Neural crest cell (in vitro differentiated cells): ENCODE measurements at places on chromosomes 3 and 15.

GRCh38 chr15:73941449-73941848, 15.2 kb downstream of the LOXL1 start:
- H3K27me3 ChIP-seq = no peaks in the 10 kb centered on the region
- H3K4me1 ChIP-seq = peaks cover 37% of the 10 kb centered on the region

DNA sequence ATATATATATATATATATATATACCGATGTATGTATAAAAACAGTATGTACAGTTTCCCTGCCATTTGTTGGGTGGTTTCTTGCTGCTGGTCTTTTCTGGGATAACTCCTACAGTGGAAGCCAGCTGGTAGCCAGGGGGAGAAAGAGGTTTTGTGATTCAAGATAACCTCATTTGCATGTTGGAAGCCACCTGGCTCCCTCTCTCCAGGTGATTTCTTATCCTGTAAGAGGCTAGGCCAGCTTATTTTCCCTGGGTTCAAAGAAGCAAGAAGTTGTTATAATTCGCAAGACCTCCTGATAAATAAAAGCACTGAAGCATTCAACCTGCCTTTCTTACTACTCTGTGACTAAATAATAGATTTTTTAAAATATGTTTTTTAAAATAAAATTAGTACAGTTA, 443.3 kb downstream of the VGLL3 start:
- H3K4me3 ChIP-seq = no peak overlapping the region
- H3K4me1 ChIP-seq = no peaks in the 10 kb centered on the region
- no peak overlapping the region for H3K27ac ChIP-seq
- H3K27me3 ChIP-seq = no peaks in the 10 kb centered on the region

DNA sequence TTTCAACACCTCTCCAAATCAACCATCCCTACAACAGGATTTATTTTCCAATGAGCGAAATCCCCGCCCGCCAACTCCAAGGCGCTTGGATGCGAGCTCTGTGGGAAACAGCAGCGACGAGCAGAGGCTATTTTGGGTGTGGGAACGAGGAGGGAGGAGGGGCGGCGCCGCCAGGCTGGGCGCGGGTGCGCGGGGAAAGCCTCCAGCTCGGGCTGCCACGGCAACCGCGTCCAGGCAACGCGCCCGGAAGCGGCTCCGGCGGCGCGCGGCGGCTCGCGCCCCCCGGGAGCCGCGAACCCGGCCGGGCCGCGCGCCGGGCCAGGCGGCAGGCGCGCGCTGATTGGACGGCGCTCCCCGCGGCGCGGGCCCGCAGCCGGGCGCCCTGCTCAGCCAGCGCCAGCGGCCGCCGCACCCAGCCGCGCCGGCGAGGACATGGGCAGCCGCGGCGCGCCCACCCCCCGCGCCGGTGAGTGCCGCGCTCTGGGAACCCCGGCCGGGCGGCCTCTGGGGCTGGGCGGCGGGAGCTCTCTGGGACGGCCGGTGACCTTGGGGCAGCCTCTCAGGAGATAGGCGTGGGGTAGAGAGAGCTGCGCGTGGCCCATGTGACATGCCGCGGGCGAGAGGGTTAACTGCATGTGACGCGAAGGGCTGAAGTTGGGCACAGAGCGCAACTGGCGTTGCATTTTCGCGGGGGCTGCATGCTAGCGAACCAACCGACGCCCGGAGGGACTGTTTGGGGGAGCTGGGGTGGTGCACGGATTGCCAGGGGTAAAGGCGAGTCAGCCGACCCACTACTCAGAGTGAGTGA, at the start of gene FAM81A:
Gene FAM81A (plus strand): TSS at position 370 of the 808 bp plus-strand sequence. CDS start 20,441 bp downstream, outside the sequence.
- peaks cover 19% of the 10 kb centered on the region for H3K4me1 ChIP-seq
- no peaks in the 10 kb centered on the region for H3K36me3 ChIP-seq
- H3K27me3 ChIP-seq = peaks cover 63% of the 10 kb centered on the region

- H3K36me3 ChIP-seq = no peaks in the 10 kb centered on the region
- no peak for DNase-seq
- peaks cover 35% of the 10 kb centered on the region for H3K4me1 ChIP-seq
- H3K4me3 ChIP-seq = no peak overlapping the region
Measured at GRCh38 chr3:29452934-29453283, 172.0 kb downstream of the RBMS3 start.

- no peaks in the 10 kb centered on the region for H3K4me1 ChIP-seq
- DNase-seq = no peak
- no peak overlapping the region for H3K4me3 ChIP-seq
- no peak overlapping the region for H3K27ac ChIP-seq
- peaks cover 6% of the 10 kb centered on the region for H3K27me3 ChIP-seq
Measured at GRCh38 chr15:40832903-40833302, 4.4 kb upstream of the PPP1R14D start.

- peaks cover 20% of the 10 kb centered on the region for H3K4me1 ChIP-seq
- H3K36me3 ChIP-seq = peaks cover 28% of the 10 kb centered on the region
- peak overlapping the region; percentile 94 for H3K4me3 ChIP-seq
- no peak overlapping the region for H3K27ac ChIP-seq
- no peak for DNase-seq
- H3K27me3 ChIP-seq = peaks cover 2% of the 10 kb centered on the region
Measured at GRCh38 chr15:51969728-51970127, 1.9 kb downstream of the LEO1 start.

DNA sequence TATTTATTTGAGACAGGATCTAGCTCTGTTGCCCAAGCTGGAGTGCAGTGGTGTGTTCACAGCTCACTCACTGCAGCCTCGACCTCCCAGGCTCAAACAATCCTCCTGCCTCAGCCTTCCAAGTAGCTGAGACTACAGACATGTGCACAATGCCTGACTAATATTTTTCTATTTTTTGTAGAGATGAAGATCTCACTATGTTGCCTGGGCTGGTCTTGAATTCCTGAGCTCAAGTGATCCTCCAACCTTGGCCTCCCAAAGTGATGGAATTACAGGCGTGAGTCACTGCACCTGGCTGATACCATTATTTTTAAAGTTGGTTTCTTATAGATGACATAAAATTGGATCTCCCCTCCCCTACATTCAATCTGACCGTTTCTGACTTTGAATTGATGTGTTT, 139.5 kb upstream of the RGMA start:
- H3K4me1 ChIP-seq = peaks cover 3% of the 10 kb centered on the region
- peaks cover 7% of the 10 kb centered on the region for H3K36me3 ChIP-seq
- no peaks in the 10 kb centered on the region for H3K27me3 ChIP-seq
- no peak for DNase-seq

DNA sequence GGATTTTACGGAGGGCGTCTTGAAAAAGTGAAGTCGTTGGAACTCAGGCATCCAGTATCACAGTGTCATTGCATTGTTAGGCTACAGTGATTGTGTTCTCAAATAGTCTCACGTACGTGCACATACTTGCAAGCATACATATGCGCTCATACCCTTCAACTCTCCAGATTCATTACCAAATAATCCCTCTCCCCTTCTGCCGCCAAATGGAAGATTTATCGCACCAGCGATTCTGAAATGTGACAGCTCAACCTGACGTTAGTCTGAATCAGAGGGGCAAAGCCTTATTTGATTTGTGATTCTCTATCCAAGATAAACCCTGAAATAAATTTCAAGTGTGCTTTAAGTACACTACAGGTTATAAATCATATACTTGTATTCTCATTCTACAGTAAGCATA, 119.4 kb downstream of the GADL1 start:
- H3K27me3 ChIP-seq = no peaks in the 10 kb centered on the region
- H3K4me3 ChIP-seq = no peak overlapping the region
- H3K4me1 ChIP-seq = peaks cover 12% of the 10 kb centered on the region
- H3K36me3 ChIP-seq = no peaks in the 10 kb centered on the region

GRCh38 chr15:90869140-90869541, 753 bp downstream of the FURIN start:
- H3K36me3 ChIP-seq = no peaks in the 10 kb centered on the region
- no peak overlapping the region for H3K27ac ChIP-seq
- H3K27me3 ChIP-seq = no peaks in the 10 kb centered on the region
- DNase-seq = no peak

DNA sequence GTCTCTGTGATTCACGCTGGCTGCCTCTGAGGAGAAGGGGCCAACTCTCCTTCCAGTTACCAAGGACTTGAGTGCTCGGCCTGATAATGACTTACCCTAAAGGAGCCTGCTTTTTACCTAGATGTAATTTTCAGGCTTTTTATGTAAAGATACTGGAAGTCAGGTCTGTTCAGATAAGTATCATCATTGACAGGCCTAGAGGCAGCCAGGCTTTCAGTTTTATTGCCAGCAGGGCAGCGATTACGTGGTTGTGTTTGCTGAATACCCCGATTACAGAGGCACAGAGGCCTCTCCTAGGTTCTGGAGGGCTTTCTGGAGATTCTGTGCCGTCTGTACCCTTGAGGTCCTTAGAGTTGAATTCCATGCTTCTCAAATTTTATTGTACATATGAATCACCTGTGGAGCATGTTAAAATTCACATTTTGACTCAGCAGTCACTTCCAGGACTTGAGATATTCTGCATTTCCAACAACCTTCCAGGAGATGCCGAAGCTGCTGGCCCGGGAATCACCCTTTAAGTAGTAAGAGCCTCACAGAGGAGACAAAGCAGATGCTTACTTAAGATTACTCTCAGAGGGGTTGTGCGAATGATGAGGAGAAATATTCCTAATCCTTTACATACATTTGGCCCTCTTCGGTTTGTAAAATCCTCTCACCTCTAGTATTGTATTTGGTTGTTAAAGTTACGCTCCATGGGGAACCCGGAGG, 160.1 kb upstream of the BHLHE40 start:
- H3K4me1 ChIP-seq = peaks cover 9% of the 10 kb centered on the region
- H3K36me3 ChIP-seq = peaks cover 21% of the 10 kb centered on the region
- no peaks in the 10 kb centered on the region for H3K27me3 ChIP-seq
- DNase-seq = no peak
- no peak overlapping the region for H3K4me3 ChIP-seq

GRCh38 chr3:11410564-11410963, 138.4 kb downstream of the ATG7 start:
- peaks cover 55% of the 10 kb centered on the region for H3K36me3 ChIP-seq
- H3K27me3 ChIP-seq = no peaks in the 10 kb centered on the region
- no peak overlapping the region for H3K27ac ChIP-seq
- H3K4me3 ChIP-seq = no peak overlapping the region

DNA sequence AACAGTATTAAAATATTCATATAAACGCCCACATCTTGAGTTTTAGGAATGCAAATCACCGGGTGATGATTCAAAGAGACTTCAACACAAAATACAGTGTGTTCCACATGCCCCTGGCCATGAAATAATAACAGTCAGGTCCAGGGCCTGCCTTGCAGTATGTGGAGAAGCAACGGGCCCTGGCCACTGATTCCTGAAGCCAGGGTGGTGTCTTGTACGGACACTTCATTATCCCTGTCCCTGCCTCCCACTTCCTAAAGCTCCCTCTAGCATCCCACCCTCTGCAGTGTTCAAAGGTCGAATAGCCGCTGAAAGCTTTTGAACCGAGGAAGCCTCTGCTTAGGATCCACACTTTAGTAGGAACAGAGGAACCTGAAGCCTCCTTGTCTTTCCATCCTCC, 50.4 kb upstream of the PCSK6 start:
- no peak overlapping the region for H3K4me3 ChIP-seq
- H3K27me3 ChIP-seq = peaks cover 34% of the 10 kb centered on the region
- peaks cover 16% of the 10 kb centered on the region for H3K4me1 ChIP-seq
- H3K27ac ChIP-seq = no peak overlapping the region

DNA sequence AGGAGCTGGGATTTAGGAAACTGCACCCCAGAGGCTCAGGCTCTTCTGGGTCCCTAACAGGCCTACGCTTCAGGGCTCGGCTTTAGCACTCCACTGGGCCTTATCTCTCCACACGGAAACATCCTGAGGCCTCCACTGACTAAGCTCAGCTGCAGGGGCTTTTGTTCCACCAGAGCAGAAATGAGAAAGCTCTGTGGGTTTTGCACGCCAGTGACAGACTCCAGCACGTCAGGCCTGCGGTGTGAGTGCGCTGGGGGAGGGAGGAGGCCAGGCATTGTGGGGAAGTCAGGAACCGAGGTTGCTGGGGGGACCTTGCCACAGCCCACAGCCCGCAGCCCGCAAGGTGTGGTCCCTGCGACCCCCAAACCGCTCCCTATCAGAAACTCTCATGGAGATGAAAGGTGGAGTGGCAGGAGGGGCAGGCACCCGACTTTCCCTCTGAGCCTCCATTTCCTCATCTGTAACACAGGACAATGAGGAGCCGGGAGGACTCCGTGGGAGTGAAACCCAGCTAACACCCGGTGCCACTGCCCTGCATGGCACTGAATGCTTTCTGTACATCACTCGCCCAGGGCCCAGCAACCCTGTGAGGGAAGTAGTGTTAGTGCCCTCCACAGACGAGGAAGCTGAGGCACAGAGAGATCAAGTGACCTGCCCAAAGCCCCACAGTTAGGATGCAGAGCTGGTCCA, 106.5 kb downstream of the TPRA1 start:
- H3K27ac ChIP-seq = no peak overlapping the region
- DNase-seq = no peak
- H3K4me1 ChIP-seq = peaks cover 3% of the 10 kb centered on the region
- H3K4me3 ChIP-seq = no peak overlapping the region
- H3K27me3 ChIP-seq = no peaks in the 10 kb centered on the region

GRCh38 chr3:141828890-141829289, 47.6 kb upstream of the ATP1B3 start:
- H3K4me1 ChIP-seq = no peaks in the 10 kb centered on the region
- no peak for DNase-seq
- no peak overlapping the region for H3K4me3 ChIP-seq
- no peaks in the 10 kb centered on the region for H3K27me3 ChIP-seq
- H3K27ac ChIP-seq = no peak overlapping the region

- no peaks in the 10 kb centered on the region for H3K27me3 ChIP-seq
- H3K36me3 ChIP-seq = peaks cover 4% of the 10 kb centered on the region
- no peak overlapping the region for H3K4me3 ChIP-seq
- no peak for DNase-seq
Measured at GRCh38 chr15:93515256-93516051, 426.4 kb upstream of the RGMA start.

DNA sequence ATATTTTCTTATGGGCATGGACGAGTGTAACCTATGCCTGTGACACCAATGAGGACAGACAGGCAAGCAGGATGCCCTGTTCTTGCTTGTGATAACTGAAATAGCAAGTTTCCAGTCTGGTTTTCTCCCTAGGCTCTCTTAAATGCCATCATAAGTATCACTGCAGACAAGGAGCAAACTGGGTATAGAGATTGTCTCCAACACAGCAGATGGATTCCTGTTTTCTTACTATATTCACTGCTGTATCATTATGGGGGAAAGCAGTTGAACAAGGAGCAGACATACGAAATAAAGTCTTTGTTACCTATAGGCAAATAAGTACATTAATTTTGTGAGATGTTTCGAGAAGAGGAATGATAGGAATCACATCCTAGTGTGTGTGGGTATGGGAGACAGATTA, 178.0 kb upstream of the TBL1XR1 start:
- peaks cover 6% of the 10 kb centered on the region for H3K36me3 ChIP-seq
- H3K4me1 ChIP-seq = peaks cover 25% of the 10 kb centered on the region

- no peak overlapping the region for H3K4me3 ChIP-seq
- DNase-seq = no peak
- H3K4me1 ChIP-seq = no peaks in the 10 kb centered on the region
- no peak overlapping the region for H3K27ac ChIP-seq
- no peaks in the 10 kb centered on the region for H3K27me3 ChIP-seq
- peaks cover 25% of the 10 kb centered on the region for H3K36me3 ChIP-seq
Measured at GRCh38 chr15:48486228-48486627, 155.0 kb downstream of the DUT start.
